ENCODE measurements at places on chromosomes 7 and 10. TPM values are rescaled to one million over a fixed set of nuclear protein-coding genes. Genes with fewer than 3 reads are reported as not detected.

Gene SDK1
- total RNA-seq, result 11.2 TPM

Gene UCMA
- not detected for total RNA-seq

Gene PARP12
- total RNA-seq, result 41.8 TPM

Gene ACSM6
- total RNA-seq, result 0.49 TPM

Gene SLC29A4
- 8.8 TPM for total RNA-seq

Gene AHR
- 288 TPM for total RNA-seq

Gene KCNIP2
- total RNA-seq, result 18.9 TPM

Gene RBM33
- total RNA-seq, result 109 TPM

Gene BTBD16
- total RNA-seq, result 0.89 TPM

Gene CPXM2
- 81.6 TPM for total RNA-seq

Gene FAM25C
- not detected for total RNA-seq

Gene SCART1
- 4.7 TPM for total RNA-seq

Gene NEBL
- total RNA-seq, result 37.2 TPM

Gene GNAI1
- total RNA-seq, result 65.8 TPM

Gene TMEM273
- 35.1 TPM for total RNA-seq

Gene SPAM1
- total RNA-seq, result not detected

Gene ZDHHC16
- 32.1 TPM for total RNA-seq

Gene CACNB2
- total RNA-seq, result 1.2 TPM

Gene MALRD1
- 4.5 TPM for total RNA-seq

Gene LFNG
- total RNA-seq, result 20.1 TPM

Gene CCL26
- 4.3 TPM for total RNA-seq

Gene ZNF804B
- total RNA-seq, result not detected

Gene SH2D4B
- total RNA-seq, result 0.18 TPM

Gene ZSCAN21
- total RNA-seq, result 13.0 TPM

Gene ZNF107
- total RNA-seq, result 7.7 TPM

Gene PRR15
- not detected for total RNA-seq

Gene PLCE1
- 16.9 TPM for total RNA-seq

Gene DDX50
- total RNA-seq, result 41.3 TPM

Gene TUBAL3
- total RNA-seq, result 0.18 TPM

Gene ACTL6B
- not detected for total RNA-seq

Gene CYP3A5
- 4.6 TPM for total RNA-seq

Gene R3HCC1L
- total RNA-seq, result 18.0 TPM

Gene LIPN
- total RNA-seq, result 0.31 TPM

Gene PRKAR2B
- total RNA-seq, result 17.8 TPM

Gene CTNNA3
- total RNA-seq, result 89.6 TPM

Gene PIP
- total RNA-seq, result not detected

Gene AOAH
- 20.6 TPM for total RNA-seq
